Naive thymus-derived CD4-positive, alpha-beta T cell (primary cell): ENCODE measurements at places on chromosomes 1 and 21. TPM values are rescaled to one million over a fixed set of nuclear protein-coding genes. Genes with fewer than 3 reads are reported as not detected.

Gene MAP3K7CL
- polyA plus RNA-seq, result 5.9 TPM

Gene ANKRD65
- not detected for polyA plus RNA-seq

Gene VASH2
- not detected for polyA plus RNA-seq

Gene BATF3
- 0.98 TPM for polyA plus RNA-seq

Gene WNT3A
- not detected for polyA plus RNA-seq

DNA sequence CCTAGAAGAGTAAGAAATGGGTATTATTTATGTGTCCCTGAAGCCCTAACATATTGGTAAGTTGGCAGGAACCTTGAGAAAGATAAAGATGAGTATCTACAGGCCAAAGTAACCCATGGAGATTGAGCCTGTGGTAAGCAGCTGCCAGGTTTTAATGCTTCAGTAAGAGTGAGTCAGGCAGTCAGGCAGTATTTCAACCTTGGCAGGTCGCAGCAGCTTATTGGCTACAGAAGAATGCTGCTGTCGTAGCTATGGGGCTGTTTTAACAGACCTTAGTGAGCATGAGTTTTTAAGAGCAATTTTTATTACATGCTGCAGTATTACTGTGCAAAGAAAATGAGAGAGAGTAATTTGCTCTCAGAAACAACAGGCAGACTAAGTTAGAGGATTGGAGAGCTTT, 10.3 kb upstream of the SLC30A10 start:
- no peak for DNase-seq

DNA sequence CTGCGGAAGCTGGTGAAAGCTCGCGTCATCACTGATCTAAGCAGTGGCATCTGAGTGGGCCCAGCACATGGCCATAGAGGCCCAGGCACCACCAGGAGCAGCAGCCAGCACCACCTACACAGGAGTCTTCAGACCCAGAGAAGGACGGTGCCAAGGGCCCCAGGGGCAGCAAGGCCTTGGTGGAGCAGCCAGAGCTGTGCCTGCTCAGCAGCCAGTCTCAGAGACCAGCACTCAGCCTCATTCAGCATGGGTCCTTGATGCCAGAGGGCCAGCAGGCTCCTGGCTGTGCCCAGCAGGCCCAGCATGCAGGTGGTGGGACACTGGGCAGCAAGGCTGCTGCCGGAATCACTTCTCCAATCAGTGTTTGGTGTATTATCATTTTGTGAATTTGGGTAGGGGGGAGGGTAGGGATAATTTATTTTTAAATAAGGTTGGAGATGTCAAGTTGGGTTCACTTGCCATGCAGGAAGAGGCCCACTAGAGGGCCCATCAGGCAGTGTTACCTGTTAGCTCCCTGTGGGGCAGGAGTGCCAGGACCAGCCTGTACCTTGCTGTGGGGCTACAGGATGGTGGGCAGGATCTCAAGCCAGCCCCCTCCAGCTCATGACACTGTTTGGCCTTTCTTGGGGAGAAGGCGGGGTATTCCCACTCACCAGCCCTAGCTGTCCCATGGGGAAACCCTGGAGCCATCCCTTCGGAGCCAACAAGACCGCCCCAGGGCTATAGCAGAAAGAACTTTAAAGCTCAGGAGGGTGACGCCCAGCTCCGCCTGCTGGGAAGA, 3.2 kb upstream of the ARTN start:
- no peak for DNase-seq

GRCh38 chr1:200179781-200180160, 152.3 kb downstream of the NR5A2 start:
- DNase-seq, result no peak

- DNase-seq, result no peak
Measured at GRCh38 chr1:16260814-16261213, 23.8 kb upstream of the CPLANE2 start.

GRCh38 chr1:108016451-108016920, 51.5 kb upstream of the VAV3 start:
- no peak for DNase-seq

- DNase-seq, result no peak
Measured at GRCh38 chr1:99465176-99465900, 180.6 kb upstream of the PALMD start.

DNA sequence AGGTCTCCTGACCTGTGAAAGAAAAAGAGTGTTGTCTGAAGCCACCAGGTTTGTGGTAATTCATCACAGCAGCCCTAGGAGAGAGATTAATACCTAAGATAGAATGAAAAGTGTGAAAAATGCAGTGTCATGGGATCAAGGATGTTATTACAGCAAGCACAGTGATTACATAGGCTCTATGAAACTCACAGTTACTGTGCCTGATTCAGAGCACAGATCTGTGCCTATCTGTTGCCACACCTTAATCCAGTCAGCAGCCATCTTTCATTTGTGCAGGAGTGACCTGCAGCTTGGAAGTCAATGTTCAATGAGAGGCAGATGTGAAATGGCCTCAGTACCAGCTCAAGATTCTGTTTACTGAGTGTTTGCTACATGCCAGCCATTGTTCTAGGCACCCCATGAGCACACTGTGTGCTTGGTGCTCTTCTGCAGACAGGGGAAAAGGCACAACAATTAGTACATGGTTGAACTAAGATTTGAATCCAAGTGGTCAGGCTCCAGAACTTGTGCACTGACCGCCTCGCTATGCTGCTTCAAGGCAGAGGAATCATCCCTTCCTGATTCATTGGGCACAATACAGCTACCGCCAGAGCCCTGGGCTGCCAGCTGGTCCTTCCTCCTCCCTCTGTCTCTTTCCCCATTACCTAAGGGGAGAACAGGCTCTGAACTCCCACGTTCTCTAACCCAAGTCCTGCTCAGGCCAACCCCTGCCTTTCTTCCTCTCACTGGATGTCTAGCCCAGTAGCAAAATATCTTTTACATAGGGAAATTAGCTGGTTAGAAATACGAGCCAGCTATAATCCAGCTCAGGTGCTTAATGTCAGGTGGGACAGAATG, 56.3 kb upstream of the NEK2 start:
- DNase-seq, result no peak

- no peak for DNase-seq
Measured at GRCh38 chr1:178973652-178974101, 52.0 kb upstream of the FAM20B start.

- DNase-seq, result no peak
Measured at GRCh38 chr1:229986737-229987337, 80.2 kb upstream of the GALNT2 start.

GRCh38 chr1:116574581-116575291, 3.9 kb upstream of the CD58 start:
- DNase-seq, result no peak

DNA sequence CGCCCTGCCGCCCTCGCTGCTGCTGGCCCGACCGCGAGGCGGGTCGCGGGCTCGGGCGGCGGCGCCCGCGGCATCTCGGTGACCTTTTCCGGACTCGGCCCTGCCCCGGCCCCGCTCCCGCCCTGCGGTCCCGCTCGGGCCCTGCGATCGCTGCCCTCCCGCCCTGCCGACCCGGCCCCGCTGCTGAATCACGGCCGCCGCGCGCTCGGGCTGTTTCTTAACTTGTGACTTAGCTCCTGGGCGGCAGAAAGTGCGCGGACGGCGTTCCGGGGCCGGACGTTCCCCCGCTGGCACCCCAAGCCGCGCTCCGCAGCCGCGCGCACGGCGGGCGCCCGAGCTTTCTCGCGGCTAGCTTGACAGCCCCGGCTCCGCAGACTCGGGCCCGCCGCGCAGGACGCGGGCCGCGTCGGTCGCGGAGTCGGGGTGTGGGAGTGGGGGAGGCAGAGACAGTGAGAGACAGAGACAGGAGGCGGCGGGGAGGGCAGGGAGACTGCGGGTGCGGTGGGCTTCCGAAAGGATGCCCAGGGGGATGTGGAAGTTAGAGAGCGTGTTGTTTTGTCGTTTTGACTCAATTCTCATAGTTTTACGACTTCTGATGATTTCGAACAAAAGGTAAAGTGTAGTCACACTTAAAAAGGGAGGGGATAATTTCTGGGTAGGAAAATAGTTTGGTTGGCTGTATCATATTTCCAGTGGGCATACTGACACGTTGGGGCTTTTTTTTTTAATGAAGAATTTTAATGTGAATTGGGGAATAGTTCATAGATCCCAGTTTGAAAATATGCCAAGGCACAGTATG, 49.8 kb downstream of the PRDM2 start:
- DNase-seq, result no peak
